ENCODE measurements at places on chromosomes 6 and 20. TPM values are rescaled to one million over a fixed set of nuclear protein-coding genes. Genes with fewer than 3 reads are reported as not detected.

Gene OR2J3
- total RNA-seq = not detected

DNA sequence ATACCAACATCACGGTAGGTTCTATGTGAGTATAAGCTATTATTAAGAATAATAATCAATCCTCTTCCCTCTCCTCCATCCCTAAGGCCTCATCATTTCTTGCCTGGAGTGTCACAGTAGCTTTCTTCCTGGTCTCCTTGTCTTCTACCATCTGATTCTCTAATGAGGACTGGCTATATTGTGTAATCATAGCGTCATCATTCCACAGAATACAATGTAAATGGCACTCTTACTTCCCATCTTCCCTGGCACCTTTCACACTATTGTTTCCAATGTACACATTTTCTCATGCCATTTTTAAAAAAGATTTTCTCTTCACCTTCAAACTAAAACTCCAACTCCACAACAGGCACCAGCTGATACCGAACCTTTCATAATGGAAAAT, 2.2 kb upstream of the BTN3A2 start:
- no peak for DNase-seq

DNA sequence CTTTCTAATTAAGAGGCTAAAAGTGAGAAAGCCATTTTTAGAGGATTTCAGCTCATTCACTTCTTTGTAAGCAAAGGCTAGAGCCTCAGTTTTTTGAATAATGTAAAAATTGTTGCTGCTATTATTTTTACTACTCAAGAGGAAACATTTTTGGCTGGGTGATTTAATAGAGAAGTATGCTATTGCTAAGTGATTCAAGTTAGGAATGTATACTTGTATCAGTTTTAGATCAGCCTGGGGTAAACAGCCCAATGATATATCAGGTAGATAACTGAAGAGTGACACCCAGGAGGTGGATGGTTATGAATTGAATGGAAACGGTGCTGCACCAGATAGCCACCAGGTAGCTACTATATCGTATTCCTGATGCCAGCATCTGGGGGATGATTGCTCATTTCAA, 9.2 kb downstream of the QKI start:
- DNase-seq = no peak

Gene TAPBP
- 82.3 TPM for total RNA-seq

Gene SLC4A11
- total RNA-seq = 0.14 TPM

DNA sequence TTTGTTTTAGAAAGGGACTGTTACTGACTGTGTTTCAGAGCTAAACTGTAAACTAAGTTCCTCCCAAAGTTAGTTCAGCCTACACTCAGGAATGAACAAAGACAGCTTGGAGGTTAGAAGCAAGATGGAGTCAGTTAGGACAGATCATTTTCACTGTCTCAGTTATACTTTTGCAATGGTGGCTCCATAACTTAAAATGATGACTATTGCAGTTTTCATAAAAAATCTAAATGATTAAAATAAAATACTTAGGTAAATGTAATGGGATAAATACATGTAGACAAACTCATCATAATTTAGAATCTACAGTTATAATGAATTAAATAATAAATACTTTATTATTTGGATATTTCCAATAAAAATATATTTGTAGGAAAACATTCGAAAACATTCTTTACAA, 590.6 kb downstream of the EPHA7 start:
- DNase-seq = no peak

GRCh38 chr20:53794529-53795115, 201.0 kb upstream of the ZNF217 start:
- no peak for DNase-seq

DNA sequence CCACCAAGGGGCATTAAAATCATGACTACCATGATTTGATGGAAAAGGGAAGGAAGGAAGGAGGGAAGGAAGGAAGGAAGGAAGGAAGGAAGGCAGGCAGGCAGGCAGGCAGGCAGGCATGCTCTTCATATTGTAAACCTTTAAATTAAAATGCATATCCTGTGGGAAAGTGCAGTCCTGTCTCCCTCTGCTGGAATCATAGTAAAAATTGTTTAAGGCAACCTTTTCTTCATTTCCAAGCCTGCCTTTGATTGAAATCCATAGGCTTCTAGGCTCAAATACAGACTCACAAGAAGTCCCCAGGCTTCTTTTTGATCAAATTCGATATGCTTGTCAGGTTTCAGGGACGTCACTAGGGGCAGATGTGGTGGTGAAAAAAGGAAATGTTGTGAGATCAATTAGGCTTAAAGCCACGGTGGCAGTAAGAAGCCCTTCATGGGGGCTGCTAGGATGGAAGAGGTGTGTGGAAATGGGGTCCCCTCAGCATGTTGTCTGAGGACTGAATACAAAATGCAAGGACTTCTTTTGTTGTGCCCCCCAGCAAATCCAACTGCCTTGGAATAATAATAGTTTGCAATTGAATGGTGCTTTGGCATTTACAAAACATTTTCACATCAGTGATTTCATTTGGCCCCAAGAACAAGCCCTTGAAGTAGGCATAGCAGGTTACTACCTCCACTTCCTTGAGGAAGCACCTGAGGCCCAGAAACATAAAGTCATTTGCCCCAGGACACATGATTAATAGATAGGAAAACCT, 25.6 kb upstream of the GABRR1 start:
- no peak for DNase-seq

Gene HTR1E
- total RNA-seq = not detected

DNA sequence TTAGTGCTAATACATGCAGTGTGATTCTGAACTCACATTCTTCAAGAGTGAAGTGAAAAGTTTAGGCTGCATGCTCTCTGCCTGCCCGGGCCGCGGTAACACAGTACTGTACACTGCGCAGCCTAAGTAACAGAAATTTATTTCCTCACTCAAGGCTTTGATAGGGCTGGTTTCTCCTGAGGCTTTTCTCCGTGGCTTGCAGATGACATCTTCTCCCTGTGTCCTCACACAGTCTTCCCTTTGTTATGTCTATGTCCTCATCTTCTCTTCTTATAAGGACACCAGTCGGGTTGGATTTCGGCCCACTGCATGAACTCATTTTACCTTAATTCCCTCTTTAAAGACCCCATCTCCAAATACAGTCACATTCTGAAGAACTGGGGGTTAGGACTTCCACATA, 51.1 kb upstream of the TMEM170B start:
- DNase-seq = no peak

- DNase-seq = no peak
Observed at GRCh38 chr6:151822252-151823111, 15.0 kb downstream of the ESR1 start.

Gene GJA10
- not detected for total RNA-seq

- no peak for DNase-seq
Observed at GRCh38 chr20:56621730-56622129, 7.4 kb upstream of the TFAP2C start.

Gene HLA-DQA1
- 5.3 TPM for total RNA-seq

Gene NEU1
- 25.6 TPM for total RNA-seq

Gene LPA
- not detected for total RNA-seq

Gene HDGFL1
- total RNA-seq = not detected

GRCh38 chr6:112760831-112761230, 413.7 kb downstream of the RFPL4B start:
- no peak for DNase-seq

Gene DACT2
- 1.0 TPM for total RNA-seq

DNA sequence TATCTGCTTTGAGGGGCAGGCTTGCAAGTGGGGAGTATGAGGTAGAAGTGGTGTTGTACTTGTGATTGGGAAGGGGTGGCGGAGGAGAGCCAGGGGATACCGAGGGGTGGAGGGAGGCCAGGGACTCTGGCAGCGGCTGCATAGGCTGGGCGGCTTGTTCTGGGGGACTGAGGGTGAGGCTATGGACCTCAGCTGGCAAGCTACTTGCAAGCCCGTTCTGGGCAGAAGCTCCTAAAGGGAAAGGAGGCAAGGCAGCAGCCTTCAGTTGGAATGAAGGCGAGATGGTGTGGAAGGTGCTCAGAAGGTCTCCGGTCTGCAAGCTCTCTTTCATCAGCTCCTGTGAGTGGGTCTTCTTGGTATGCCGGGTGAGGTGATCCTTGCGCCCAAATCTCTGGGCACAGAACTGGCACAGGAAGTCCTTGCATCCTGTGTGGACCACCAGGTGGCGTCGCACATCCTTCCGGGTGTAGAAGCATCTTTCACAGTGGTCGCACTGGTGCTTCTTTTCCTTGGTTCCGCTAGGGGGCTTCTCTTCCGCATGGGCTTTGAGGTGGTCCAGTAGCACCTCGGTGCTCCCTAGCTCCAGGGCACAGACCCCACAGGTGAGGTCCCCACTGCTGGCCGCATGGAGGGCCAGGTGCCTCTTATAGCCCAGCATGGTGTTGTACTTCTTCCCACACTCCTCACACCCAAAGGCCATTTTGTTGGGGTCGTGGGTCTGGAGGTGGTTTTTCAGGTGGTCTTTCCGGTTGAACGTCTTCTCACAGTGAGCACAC, 66.0 kb downstream of the PLAGL1 start:
- peak; percentile 74 for DNase-seq

Gene BMP7
- total RNA-seq = 27.2 TPM

DNA sequence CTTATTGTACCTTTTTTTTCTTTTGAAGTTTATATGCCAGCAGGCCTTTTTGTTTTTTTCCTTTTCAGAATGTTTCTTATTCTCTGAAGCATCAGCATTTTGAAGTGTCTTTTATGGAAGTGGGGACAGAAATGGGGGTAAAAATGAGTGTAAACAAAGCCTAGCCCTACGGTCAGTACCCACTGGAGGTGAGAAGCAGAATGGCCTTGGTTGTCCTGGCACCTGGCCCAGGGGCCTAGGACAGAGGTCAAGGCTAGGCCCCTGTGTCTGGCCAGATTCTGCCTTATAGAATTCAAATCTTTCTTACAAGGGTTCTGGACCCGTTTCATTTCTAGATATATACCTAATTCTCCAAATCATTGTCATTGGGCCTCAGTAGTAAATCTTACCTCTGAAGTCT, 3.5 kb upstream of the C6orf163 start:
- DNase-seq = no peak

GRCh38 chr6:11491596-11492463, 45.7 kb upstream of the TMEM170B start:
- no peak for DNase-seq

DNA sequence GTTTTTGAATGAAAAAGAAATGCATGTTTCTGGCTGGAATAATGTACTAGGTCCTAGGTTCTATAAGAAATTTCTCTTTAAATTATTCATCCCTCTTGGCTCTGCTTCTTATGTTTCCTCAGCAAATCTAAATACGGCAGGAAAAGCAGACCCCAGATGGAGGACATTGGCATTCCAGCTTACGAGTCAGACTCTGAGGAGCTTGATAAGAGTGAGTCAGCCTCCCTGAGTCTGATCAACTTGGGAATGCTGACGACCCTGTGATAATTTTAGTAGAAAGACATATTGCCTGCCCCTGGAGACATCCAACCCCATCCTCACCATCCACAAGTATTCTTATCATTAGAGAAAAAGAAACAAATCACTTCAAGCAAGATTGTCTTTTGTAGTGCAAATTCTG, 509.7 kb upstream of the MARCKS start:
- DNase-seq = no peak

Gene C6orf15
- not detected for total RNA-seq

Gene EEF1A2
- 1,274 TPM for total RNA-seq

Gene PSMB8
- total RNA-seq = 19.6 TPM

Gene RWDD2A
- total RNA-seq = 2.4 TPM

DNA sequence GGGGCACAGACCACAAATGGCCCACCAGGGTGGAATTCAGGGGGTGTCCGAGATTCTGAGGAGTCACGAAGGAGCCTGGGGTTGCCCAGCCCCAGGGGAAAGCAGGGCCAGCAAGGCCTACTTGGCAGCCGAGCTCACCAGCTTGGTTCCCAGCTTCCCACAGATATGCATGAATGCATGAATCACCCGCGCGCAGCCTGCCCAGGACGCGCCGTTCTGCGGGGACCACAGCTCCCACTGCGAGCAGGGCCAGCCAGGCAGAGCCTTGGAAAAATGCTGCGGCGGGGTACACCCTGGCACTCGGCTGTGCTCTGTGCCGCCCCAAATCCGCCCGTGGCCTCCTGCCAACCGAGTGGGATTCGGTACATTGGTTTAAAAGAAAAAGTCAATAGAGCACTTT, 211.0 kb downstream of the NFATC2 start:
- no peak for DNase-seq

Gene EZR
- 203 TPM for total RNA-seq

Gene CST5
- not detected for total RNA-seq

- DNase-seq = no peak
Observed at GRCh38 chr20:11676630-11677287, 240.9 kb upstream of the BTBD3 start.

Gene CDC25B
- 10.1 TPM for total RNA-seq

- DNase-seq = peak; percentile 94
Observed at GRCh38 chr6:75205776-75206575, at the start of gene COL12A1. TSS of gene COL12A1 (minus strand) at chr6:75206053. CDS start at chr6:75202792, 3,261 bp downstream.

GRCh38 chr6:25354078-25354932, 75.1 kb downstream of the CARMIL1 start:
- no peak for DNase-seq

DNA sequence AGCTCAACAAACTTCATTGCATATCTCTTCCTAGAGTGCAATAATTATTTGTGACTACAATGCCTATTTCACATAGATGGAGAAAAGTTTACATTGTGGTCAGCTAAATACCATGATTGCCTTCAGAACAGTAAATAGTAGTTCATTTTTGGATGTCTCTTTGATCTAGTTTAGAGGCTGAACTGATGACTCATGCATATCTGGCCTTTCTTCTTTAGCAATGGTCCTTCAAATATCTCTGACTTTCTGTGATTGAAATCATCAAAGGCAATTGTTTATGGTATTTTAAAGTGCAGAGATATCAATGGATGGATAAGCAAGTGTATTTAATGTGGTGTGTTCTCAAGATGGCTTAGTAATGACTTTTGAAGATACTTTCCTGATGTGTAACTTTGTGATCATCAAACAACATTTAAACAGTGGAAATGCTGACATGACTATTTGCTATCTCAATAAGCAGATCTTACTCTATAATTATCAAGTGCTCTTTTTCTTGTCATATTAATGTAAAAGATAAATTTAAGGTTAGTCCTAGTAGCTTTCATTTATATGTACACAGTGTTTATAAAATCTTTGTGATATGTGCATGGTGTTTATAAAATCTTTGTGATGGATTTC, 523.7 kb upstream of the SLC35B3 start:
- DNase-seq = no peak

Gene ZNF391
- 0.89 TPM for total RNA-seq

DNA sequence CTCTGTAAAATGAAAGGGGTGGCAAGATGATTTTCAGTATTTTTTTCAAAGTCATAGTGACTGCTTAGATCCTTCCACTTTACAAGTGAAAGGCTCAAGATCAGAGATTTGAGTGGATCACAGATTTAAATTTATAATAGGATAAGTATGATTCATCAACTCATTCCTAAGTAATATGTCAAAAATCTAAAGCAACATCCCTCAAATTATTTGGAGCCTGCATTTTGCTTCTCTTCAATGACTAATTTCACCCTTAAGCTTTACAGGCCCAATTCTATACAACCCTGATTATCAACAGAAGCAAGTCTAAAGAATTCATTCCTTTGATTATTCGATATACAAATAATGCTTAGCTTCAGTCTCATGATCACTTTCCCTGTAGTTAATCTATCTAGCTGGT, 93.9 kb upstream of the HEY2 start:
- DNase-seq = no peak

- no peak for DNase-seq
Observed at GRCh38 chr20:13296070-13296469, 75.0 kb downstream of the ISM1 start.

- DNase-seq = no peak
Observed at GRCh38 chr20:61345656-61346055, 93.6 kb downstream of the CDH4 start.
